ENCODE measurements at places on chromosomes 7 and 10. TPM values are rescaled to one million over a fixed set of nuclear protein-coding genes. Genes with fewer than 3 reads are reported as not detected.

Gene OSBPL3
- 3.8 TPM for polyA plus RNA-seq

Gene MYL10
- polyA plus RNA-seq = 5.7 TPM

Gene STAG3
- 23.5 TPM for polyA plus RNA-seq

Gene PON3
- 7.3 TPM for polyA plus RNA-seq

DNA sequence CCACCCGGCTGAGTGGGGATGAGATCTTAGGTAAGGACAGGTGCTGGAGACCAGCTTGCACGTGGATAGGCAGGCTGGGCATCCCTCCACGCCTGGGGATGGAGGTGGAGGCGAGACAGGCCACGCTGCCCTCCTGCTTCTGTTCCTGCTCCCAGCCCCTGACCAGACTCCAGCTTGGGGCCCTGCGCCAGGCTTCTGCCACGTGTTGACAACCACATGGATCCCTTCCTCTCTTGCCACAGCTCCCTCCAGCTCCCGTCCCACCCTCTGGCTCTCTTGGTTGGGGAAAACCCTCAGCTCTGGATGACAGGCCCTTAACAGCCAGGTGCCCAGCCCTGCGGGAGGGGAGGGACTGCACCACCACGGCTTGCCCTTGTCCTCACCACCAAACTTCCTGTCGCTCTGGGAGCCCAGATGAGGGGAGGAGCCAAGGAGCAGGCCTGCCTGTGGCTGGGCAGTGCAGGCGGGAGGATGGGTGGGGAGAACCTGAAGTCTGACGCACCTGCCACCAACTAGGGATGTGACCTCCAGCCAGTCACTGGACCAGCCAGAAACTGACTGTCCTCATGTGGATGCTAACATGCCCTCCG lies 36.0 kb downstream of the KCNH2 start:
- DNase-seq = no peak

- DNase-seq = no peak
Observed at GRCh38 chr10:14757394-14757793, 17.3 kb downstream of the FAM107B start.

GRCh38 chr7:71300086-71300485 lies 168.1 kb downstream of the GALNT17 start:
- DNase-seq = no peak

GRCh38 chr10:103649654-103650423 lies 156.3 kb downstream of the NEURL1 start:
- no peak for DNase-seq

- no peak for DNase-seq
Observed at GRCh38 chr10:48701139-48701901, 16.6 kb downstream of the WDFY4 start.

DNA sequence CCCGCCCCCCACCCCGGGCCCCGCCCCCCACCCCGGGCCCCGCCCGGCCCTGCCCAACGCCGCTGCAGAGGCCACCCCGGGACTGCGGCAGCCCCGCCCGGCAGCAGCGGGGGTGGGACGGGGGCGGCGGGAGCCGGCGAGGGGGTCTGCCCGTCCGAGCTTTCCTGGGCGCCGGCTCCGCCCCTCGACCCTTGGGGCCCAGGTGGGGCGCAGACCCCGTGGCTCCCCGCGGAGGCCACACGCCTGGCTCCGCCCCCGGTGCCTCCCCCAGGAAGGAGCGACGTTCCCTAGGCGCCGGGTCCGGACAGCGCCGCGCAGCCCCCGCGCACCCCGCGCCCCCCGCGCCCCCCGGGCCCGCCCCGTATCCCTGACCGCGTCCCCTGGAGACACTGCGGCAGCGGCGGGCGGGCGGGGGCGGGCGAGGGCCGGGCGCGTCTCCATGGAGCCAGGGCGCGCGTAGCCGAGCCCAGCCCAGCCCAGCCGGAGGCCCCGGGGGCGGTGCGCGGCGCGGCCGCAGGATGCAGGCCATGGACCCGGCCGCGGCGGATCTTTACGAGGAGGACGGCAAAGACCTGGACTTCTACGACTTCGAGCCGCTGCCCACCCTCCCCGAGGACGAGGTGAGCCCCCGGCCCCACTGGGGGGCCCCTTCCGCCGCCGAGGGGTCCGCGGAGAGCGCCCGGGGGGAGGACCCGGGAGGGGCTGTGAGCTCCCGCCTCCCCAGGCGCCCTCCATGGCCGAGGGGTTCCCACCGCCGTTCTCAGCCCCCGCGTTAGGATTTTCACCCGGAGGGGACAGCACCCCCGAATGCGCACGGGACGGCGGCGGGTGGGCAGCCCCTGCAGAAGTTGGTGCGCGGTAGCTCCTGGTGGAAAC lies at the start of gene KNDC1:
TSS of gene KNDC1 (plus strand) at position 270 of the 876 bp plus-strand sequence. CDS start at position 519, 249 bp downstream.
- peak; percentile 68 for DNase-seq

DNA sequence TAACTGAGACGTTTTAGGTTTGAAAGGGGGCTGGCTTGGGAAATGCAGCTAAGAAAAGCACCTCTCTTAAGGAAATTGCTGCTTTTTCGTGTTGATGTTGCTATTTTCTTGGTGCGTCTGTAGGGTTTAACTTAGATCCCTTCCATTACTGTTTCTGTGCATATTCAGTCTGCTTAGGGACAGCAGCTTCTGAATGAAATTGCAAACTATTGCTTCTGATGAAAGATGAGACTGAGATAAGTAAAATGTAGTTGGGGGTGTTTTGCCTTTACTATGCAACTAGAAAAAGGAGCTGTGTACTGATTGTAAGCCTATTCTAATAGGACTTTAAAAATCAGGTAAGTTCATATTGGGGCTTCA lies 772 bp downstream of the HDAC9 start:
- DNase-seq = no peak

DNA sequence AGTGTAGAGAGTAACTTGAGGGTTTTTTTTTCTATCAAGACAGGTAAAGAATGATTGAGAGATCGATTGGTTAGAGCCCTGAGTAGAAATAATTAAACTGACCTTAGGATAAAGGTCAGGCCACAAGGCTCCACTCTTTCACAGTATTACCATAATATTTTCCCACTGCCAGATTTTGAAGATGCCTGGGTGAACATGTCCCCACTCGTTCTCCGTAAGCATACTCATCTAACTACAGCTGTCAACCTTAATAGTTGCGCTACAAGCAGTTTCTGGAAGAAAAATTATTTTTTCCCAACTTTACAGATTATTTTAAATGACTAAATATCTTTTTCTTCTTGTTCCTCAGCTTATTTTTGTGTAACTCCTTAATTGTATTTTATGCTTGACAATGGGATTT lies 203.2 kb upstream of the LRGUK start:
- no peak for DNase-seq
